Activated T-cell treated with anti-CD3 and anti-CD28 coated beads for 1 hour (primary cell): ENCODE measurements at places on chromosomes 1 and 21.

- no peak for DNase-seq
Measured at GRCh38 chr1:982765-983436, 1.0 kb upstream of the PERM1 start.

DNA sequence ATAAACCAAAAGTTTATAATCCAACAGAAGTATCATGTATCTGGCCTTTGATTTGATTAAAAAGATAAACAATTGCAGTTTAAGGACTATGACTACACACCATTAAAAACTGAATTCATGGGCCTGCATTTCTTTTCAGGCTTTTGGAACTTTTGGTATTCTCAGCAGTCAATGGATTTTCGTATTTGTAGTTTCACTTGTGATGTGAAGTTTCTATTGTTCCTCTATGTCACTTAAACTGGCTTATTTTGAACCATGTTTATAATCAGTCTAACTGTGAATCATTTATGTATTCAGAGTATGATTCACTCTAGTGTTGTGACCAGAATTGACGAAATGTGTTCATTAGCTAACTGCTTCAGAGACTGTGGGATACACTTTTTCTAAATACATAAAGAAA lies 132.9 kb downstream of the COQ8A start:
- no peak for DNase-seq

DNA sequence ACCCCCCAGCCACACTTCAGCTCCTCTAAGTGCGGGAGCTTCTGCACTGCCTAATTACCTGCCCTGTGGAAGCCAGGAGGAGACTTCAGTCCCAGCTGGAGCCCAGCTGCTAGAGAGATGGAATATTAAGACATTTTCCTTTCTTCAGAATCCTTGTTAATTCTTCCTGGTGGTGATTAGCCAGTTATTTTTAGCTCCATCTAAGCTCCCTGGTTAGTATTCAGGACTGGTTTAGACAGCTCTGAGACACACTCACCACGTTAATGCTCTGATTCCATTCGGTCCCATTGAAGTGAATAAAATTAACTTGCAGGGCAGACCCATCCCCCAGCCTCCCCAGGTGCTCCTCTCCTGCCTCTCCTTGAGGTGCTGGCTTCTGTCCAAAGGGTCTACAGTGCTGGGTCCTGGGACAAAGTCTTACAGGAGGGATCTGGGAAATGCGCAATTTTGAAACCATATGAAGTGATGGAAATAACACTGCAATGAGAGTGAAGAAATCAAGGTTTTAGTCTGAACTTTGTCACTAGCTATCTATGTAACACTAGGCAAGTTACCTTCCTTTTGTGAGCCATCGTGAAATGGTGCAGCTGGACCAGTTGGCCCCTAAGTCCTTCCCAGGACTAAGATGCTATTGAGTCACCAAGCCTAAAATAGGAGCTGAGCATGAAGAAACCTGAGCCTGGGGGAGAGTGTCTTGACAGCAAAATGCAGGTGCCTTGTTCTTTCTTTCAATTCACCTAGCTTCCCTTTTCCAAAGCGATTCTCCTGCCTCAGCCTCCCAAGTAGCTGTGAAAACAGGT lies 117.4 kb upstream of the ATP1A1 start:
- DNase-seq: no peak

DNA sequence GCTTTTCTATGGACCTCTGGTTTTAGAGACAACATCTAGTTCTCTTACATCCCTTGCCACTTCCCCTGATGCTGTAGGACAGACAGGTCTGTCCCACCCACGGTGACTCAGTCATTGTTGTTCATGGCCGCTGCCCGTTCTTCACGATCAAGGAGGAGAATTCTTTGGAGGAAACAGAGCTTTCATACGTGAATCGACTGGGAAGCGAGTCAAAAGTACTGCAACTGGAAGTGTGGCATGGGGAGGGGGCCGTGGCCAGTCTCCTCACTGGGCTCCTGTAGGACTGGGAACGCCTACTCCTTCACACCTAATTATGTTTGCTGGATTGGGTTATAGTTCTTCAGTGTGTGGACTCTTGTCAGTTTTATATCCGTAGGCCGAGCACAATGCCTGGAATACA lies 4.4 kb upstream of the SLC37A1 start:
- no peak for DNase-seq

DNA sequence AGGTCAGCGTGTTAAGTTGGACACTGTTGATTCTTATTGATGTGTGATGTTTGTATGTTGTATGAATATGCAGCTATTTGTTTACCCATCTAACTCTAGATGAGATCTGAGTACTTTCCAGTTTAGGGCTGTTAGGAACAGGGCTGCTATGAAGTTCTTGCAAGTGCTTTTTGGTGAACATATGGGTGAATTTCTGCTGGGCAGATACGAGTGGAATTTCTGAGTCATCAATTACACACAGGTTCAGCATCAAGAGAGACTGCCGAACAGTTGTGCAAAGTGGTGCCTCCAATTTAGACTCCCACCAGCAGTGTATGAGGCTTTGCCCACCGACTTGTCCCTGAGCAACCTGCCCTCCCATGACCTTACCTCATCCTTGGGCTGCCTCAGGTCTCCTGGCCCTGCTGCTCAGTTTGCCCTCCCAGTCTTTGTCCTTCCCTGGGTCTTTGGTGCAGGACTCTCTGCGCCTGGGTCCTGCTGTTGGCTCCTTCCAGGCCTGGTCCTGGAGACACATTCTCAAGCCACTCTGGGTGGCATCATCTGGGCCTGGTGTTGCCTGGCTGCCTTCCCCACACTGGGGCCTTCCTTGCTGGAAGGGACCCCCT lies 343.6 kb downstream of the PTPRU start:
- DNase-seq: no peak
